ENCODE measurements at places on chromosomes 11 and 22. TPM values are rescaled to one million over a fixed set of nuclear protein-coding genes. Genes with fewer than 3 reads are reported as not detected.

The KRTAP5-11 gene
- not detected for total RNA-seq

- H3K4me1 ChIP-seq = no peaks in the 10 kb centered on the region
- H3K4me3 ChIP-seq = no peak overlapping the region
- DNase-seq = no peak
- peaks cover 24% of the 10 kb centered on the region for H3K36me3 ChIP-seq
- H3K27me3 ChIP-seq = no peaks in the 10 kb centered on the region
- H3K27ac ChIP-seq = no peak overlapping the region
These were observed 50.9 kb downstream of the ARFGAP3 start for GRCh38 chr22:42805998-42806830.

GRCh38 chr11:30811226-30811755 lies 225.1 kb upstream of the MPPED2 start:
- H3K4me3 ChIP-seq = no peak overlapping the region
- no peaks in the 10 kb centered on the region for H3K27me3 ChIP-seq
- no peaks in the 10 kb centered on the region for H3K4me1 ChIP-seq
- no peaks in the 10 kb centered on the region for H3K36me3 ChIP-seq

DNA sequence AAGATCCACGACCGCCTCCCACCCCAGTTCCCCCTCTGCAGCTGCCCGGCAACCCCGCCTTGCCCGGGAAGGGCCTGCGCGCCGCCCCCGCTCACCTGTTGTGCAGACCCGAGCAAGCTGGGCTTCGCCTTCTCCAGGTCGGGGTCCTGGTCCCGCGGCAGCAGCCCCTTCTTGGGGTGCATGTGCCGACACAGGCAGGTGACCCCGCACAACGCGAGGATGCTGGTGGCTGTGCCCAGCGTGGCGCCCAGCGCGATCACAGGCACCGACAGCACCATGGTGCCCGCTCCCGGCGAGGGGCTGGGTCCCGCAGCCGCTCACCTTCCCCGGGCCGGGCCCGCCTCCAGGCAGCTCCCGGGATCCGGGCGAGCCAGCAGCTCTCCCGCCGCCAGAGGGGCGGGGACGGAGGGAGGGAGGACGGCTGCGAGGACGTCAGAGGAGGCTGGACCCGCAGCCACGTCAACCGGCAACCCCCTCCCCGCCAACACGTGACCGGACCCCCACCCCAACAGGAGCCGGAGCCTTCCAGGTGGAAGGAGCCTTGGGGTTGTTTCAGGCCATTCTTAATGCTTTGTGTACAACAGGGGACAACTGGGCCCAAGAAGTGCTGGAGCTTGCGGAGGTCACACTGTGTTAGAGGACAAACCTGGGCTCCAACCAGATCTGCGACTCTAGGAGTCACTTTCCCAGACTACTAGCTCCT lies at the start of gene SYT13:
SYT13 (minus strand) TSS at position 412 of the 703 bp plus-strand sequence; CDS start at position 278, 134 bp downstream.
- H3K36me3 ChIP-seq = no peaks in the 10 kb centered on the region
- no peak within 1 kb of the TSS for H3K4me3 ChIP-seq
- peaks cover 30% of the 10 kb centered on the region for H3K27me3 ChIP-seq
- no peak for DNase-seq

The SLCO2B1 gene
- total RNA-seq = 1.3 TPM

The DLG2 gene
- 1.3 TPM for total RNA-seq

GRCh38 chr11:44596525-44597276 lies 31.2 kb downstream of the CD82 start:
- peak overlapping the region; percentile 47 for H3K27ac ChIP-seq
- H3K4me3 ChIP-seq = peak overlapping the region; percentile 39
- H3K27me3 ChIP-seq = no peaks in the 10 kb centered on the region
- peak; percentile 49 for DNase-seq
- no peaks in the 10 kb centered on the region for H3K36me3 ChIP-seq
- peaks cover 40% of the 10 kb centered on the region for H3K4me1 ChIP-seq

The TBX10 gene
- total RNA-seq = not detected

GRCh38 chr11:8584511-8584910 lies 9.5 kb downstream of the STK33 start:
- H3K4me1 ChIP-seq = no peaks in the 10 kb centered on the region
- no peak for DNase-seq
- H3K27ac ChIP-seq = no peak overlapping the region
- H3K4me3 ChIP-seq = no peak overlapping the region
- H3K27me3 ChIP-seq = no peaks in the 10 kb centered on the region

The GLYAT gene
- total RNA-seq = not detected

The LMF2 gene
- 89.4 TPM for total RNA-seq

The KREMEN1 gene
- total RNA-seq = 0.16 TPM

The CDC45 gene
- 101 TPM for total RNA-seq

DNA sequence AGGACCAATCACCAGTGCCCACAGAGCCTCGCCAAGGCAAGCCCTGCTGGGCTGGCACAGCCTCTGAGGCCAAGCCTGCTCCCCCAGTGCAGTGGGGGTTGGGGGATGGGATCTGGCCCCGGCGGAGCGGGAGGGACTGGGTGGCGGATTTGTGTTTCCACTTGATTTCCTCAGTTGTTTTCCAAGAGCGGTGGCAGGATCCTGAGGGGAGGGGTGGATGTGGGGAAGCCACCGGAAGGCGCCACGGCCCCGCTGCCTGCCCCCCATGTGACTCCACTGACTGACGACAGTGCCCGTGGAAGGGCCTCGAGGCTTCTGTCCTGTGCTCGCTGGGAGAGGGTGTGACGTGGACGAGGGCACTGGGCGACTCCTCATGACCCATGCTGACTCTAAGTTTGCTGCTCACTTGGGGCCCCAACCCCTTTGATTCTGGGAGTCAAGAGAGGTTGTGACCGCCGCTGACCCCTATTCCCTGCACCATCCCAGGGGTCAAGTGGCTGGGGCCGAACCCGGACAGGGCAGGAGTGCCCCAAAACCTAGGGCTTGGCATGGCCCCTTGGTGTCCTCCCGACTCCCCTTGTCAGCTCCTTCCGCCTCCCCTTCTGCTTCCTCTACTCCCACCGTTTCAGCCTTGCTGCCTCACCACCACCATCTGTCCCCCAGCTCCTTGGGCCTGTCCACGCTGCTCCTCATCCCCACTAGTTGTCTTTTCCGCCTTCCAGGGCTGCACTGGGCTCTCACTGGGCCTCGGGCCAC lies 23.5 kb upstream of the PICK1 start:
- H3K27me3 ChIP-seq = no peaks in the 10 kb centered on the region
- H3K36me3 ChIP-seq = no peaks in the 10 kb centered on the region
- peak overlapping the region; percentile 54 for H3K27ac ChIP-seq
- no peak for DNase-seq
- no peaks in the 10 kb centered on the region for H3K4me1 ChIP-seq

All from CD8-positive, alpha-beta memory T cell (primary cell).